ENCODE measurements at places on chromosomes 5 and 9.
A peak's percentile ranks its signal among the peaks of the same experiment; 100 is the strongest.

DNA sequence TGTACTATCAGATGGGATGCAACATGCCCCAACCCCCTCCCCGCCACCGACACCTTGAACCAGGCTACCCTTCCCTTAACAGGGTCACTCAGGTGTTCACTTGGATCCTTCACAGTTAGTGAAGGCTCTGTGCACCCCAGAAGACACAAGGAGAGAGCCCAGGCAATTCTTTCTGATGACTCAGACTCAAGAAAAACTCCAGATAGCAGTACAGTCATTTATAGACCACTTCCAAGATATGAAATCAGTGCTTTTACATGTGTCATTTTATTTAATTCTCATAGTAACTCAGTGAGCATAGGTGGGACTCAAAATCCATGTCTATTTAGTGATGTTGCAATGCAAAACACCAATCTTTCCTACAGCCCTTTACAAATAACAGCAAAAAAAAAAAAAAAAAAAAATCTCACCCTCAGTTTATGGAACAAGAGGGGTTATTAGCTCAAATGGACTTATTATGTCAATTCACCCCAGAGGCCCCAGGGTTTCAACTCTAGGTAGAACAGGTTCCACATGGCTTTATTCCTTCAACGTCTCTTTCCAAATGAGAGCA lies 71.9 kb downstream of the FOXD1 start:
- DNase-seq, result no peak

DNA sequence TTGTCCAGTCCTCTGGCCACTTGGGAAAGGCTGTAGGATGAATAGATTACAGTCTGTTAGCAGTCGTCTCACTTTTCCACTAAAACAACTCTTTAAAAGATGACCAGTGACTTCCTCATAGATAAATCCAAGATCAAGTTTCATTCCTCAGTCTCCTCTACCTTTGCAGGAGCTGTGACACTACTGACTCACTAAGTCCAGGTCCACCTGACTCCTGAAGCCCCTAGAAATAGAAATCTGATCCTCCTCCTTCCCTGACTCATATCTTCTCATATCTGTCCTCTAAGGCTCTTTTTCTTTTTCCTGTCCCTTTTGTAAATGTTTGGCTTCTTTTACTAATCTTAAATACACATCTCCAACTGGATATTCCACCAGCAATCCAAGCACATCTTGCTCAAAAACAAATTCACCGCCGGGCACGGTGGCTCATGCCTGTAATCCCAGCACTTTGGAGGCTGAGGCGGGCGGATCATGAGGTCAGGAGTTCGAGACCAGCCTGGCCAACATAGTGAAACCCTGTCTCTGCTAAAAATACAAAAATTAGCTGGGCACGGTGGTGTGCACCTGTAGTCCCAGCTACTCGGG lies 2.6 kb downstream of the CCDC125 start:
- DNase-seq, result no peak

DNA sequence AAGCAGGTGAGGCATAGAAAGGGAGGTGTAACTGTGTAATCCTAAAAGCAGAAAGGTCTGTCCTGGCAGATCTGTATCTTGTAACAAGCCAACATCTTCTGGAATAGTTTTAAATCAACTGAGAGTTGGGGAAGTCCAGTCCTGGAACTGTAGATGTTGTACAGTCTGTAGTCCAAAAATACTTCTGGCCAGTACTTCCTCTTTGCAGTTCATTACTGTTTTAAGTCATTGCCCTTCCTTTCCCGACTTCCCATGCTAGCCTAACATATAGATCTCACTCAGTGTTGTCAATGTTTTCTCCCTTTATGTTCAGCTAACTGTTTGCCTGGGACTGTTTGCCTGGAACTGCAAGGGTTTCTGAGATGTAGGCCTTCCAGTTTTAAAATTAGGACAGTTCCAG lies 168.5 kb upstream of the ISL1 start:
- DNase-seq, result no peak

DNA sequence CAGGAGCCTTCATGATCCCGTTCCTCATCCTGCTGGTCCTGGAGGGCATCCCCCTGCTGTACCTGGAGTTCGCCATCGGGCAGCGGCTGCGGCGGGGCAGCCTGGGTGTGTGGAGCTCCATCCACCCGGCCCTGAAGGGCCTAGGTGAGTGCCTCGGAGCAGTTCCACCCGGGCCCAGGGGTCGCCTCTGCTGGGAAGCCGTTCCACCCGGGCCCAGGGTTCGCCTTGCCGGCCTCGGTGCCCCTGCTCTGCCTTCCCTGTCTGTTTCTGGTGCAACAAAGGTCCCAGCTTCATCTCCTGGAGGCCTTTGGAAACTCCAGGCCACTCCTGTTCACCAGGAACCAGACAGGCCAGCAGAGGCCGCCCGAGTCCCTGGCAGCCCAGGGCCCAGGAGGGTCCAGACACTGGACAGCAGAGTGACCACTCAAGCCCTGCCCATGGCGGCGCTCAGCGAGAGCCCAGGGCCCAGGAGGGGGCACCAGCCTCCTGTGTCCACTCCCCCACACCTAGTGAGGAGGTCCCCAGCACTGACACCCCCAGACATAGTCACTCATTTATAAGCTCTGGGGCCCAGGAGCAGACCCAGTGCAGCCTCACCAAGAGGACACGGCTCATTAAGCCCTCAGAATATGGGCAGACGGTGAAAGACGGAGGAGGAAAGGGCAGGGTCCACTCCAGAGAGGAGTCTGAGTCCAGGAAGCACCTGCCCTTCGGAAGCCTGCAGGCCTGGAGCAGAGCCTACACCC lies 7.5 kb downstream of the SLC6A19 start:
- DNase-seq, result peak; percentile 85

DNA sequence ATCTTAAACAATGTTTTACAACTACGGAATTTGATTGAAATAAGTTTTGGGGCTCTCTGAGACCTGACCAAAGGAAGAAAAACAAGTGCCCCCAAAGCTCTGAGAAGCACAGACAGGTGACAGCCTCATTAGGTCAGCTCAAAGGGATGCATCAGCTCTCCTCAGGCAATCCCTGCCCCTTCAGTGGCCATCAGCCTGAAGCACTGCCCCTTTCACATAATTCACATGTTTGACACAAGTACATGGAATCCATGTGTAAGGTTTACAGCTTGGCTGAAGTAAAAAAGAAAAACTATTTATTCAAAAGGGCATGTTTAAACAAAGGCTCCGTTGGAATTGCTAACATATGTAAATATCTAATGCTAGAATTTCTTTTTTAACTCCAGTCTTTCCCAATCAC lies 56.3 kb downstream of the TSSK1B start:
- DNase-seq, result no peak

GRCh38 chr9:76873056-76873792 lies 32.7 kb downstream of the PRUNE2 start:
- DNase-seq, result no peak

- no peak for DNase-seq
These were observed 25.4 kb upstream of the ZSWIM6 start for GRCh38 chr5:61306531-61307131.

- no peak for DNase-seq
These were observed 27.8 kb upstream of the ALDOB start for GRCh38 chr9:101463397-101463796.

DNA sequence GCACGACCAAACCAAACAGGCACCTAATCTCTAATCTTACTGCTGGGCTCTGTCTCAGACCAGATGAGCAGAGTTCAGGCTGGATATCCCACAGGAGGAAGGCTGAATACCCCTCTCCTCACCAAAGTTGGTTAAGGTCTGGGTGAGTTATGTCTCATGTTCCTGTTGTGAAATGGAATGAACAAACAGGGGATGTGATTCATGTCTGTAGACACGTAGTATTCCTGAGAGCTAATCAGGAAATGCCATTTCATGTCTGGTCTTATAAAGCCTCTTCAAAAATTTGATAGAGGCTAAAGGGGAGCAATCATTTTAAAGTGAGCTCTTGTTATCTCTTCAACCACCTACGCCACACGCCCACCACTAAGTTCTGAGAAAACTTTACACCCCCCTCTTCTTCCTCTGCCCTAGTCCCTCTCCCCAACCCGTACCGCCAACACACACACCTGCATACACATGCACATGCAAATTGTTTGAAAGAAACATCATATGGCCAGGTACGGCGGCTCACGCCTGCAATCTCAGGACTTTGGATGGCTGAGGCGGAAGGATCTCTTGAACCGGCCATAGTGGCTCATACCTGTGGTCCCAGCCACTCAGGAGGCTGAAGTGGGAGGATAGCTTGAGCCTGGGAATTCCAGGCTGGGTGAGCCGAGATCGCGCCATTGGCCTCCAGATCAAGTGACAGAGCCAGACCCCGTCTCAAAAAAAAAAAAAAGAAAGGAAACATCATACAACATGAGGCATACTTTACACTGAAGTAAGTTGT lies 69.8 kb upstream of the RAI14 start:
- DNase-seq, result no peak

DNA sequence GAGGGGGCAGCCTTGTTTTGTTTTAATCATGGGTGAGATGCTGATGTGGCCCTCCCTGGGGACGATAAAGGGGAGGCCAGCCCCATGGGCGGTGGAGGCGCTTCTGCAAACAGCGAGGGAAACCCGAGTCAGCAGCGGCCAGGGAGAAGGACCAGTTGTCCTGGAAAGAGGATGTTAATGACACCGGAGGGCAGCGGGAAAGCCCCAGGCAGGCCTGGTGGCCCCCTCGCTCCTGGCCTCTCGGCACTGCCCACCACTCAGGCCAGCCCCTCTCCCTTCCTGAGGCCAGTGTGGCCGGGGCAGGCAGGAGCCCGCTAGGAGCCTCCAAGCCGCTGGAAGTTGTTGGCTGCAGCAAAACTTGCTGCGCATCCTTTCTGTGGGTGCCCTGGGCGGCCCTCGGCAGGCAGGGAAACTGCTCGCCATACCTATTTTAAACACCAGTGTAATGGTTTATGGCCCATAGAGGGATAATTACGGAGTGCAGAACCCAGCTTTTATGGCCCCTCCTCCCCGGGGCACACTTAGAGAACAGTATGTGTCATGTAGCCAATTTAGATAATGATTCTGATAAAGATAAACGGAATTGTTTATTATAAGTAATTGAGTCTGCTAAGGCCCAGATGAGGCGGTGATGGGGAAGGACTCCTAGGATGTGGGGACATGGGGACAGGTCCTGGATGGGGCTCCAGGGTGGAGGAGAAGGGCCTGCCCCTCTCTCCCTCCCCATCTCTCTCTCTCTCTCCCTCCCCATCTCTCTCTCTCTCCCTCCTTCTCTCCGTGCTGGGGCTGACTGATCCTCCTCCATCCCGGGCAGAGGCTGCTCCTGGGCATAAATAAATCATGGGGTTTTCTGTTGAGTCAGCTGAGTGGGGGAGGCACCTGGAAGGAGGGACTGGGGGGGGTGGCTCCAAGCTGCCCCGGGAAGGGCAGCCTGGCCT lies 36.9 kb downstream of the LMX1B start:
- peak; percentile 72 for DNase-seq

- no peak for DNase-seq
These were observed 416.6 kb downstream of the PLK2 start for GRCh38 chr5:58043032-58043945.

DNA sequence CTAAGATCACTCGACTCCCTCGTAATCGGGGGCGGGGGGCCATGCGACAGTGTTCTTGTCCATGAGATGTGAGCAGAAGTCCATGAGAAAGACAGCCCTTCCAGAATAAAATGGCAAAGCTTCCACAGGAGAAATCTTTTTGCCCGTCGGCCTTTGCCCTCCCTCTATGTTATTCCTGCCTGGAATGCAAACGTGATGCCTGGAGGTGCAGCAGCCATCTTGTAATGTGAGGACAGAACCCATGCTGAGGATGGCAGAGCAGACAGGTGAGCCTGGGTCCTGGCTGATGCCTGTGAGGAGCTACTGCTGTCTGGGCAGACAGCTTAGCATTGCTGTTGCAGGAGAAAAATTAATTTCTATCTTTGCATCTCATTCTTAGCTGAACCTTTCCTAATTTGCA lies 17.2 kb downstream of the MED10 start:
- no peak for DNase-seq

- DNase-seq, result no peak
These were observed 17.5 kb downstream of the FBP2 start for GRCh38 chr9:94576131-94576530.

GRCh38 chr9:133881671-133882381 lies 110.3 kb downstream of the VAV2 start:
- DNase-seq, result no peak

DNA sequence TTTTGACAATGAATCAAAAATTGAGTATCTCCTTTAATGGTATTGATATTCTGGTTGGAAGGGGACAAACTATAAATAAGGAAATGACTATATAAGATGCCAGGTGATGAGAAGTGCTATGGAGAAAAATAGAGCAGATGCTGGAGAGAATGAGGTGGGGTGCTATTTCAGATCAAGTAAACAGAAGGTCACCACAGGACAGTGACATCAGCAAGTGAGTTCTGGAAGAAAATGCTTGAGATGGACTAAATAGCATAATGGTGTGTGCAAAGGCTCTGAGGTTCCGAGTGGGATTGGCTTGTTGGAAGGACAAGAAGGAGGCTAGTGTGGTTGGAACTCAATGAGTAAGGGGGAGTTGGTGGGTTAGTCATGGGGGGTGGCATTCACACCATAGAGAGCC lies 157.5 kb upstream of the SGCD start:
- no peak for DNase-seq

- DNase-seq, result no peak
These were observed 151.5 kb upstream of the SMC2 start for GRCh38 chr9:103942651-103943050.

DNA sequence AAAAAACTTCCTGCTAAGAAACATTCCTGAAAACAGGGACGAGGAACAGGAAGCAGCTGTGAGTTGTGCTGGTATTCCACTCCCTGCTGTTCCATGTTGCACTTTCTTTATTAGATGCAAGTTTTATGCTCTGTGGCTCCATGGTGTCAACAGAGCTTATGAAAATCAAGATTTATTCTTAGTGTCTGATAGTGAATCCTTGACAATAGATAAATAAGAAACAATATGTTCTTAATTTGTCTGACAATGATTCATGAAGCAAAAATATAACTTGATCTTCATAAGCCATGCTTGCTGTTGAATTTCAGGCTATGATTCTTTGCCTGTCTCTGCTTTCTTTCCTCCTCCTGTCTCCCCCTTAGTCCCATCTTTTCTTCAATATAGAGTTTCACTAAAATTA lies 119.6 kb downstream of the DROSHA start:
- DNase-seq, result peak; percentile 23

DNA sequence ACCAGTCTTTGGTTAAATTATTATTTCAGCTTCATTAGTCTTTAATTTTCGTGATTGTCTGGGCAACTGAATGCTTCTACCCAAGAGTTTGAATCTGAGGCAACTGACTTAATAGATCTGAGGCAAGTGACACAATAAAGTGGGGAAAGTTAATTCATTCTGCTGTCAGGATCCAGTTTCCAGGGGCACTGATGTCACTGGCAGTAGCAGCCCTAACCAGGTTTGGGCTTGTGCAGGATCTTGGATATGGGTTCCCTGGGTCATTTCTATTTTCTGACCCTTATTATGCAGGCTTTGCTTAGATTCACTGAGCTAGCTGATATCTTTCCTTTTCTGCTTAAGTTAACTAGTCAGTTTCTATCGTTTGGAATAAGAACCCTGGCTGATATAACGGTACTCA lies 9.6 kb downstream of the SREK1IP1 start:
- no peak for DNase-seq

- DNase-seq, result no peak
These were observed 104.2 kb downstream of the SV2C start for GRCh38 chr5:76187386-76187785.

GRCh38 chr9:104826079-104826775 lies 62.3 kb downstream of the NIPSNAP3B start:
- DNase-seq, result no peak

- DNase-seq, result no peak
These were observed 632 bp downstream of the COQ4 start for GRCh38 chr9:128323212-128323730.

All from renal pelvis (tissue), 12 donors.